ENCODE measurements at places on chromosomes 3 and 15. TPM values are rescaled to one million over a fixed set of nuclear protein-coding genes. Genes with fewer than 3 reads are reported as not detected.

BCL2A1 gene
- not detected for total RNA-seq

CD200 gene
- not detected for total RNA-seq

CDHR4 gene
- total RNA-seq, result 1.2 TPM

IL16 gene
- 0.43 TPM for total RNA-seq

GNAT1 gene
- total RNA-seq, result not detected

PPP1R14D gene
- not detected for total RNA-seq

GPR62 gene
- total RNA-seq, result not detected

GATM gene
- 0.54 TPM for total RNA-seq

LNP1 gene
- 6.0 TPM for total RNA-seq

SLC22A13 gene
- 2.6 TPM for total RNA-seq

POC1A gene
- 8.6 TPM for total RNA-seq

GOLGA8M gene
- total RNA-seq, result not detected

ANKRD63 gene
- total RNA-seq, result not detected

SCG3 gene
- not detected for total RNA-seq

RBP2 gene
- total RNA-seq, result not detected

C2CD4B gene
- total RNA-seq, result not detected

GALNT15 gene
- total RNA-seq, result not detected

RGMA gene
- total RNA-seq, result 0.11 TPM

SERINC4 gene
- total RNA-seq, result not detected

SEMA6D gene
- 37.7 TPM for total RNA-seq

GCSAM gene
- not detected for total RNA-seq

SEMA7A gene
- 177 TPM for total RNA-seq

CHRNA5 gene
- 1.2 TPM for total RNA-seq

SCN10A gene
- total RNA-seq, result not detected

IDH3A gene
- 14.9 TPM for total RNA-seq

TRIM42 gene
- total RNA-seq, result not detected

RYK gene
- 71.1 TPM for total RNA-seq

PIF1 gene
- 3.9 TPM for total RNA-seq

ACTC1 gene
- 0.11 TPM for total RNA-seq

SEMA3B gene
- total RNA-seq, result 14.9 TPM

BRK1 gene
- total RNA-seq, result 106 TPM

FGD5 gene
- not detected for total RNA-seq

CYP8B1 gene
- total RNA-seq, result not detected

NAALADL2 gene
- total RNA-seq, result 32.6 TPM

LRRC28 gene
- total RNA-seq, result 19.6 TPM

MAP2K5 gene
- total RNA-seq, result 12.6 TPM

CHRFAM7A gene
- total RNA-seq, result not detected

LRRN1 gene
- 0.79 TPM for total RNA-seq

GOLGA8S gene
- under 0.01 TPM for total RNA-seq

BFSP2 gene
- total RNA-seq, result not detected

P2RY14 gene
- total RNA-seq, result not detected

FAM81A gene
- total RNA-seq, result not detected

CFAP20DC gene
- 2.0 TPM for total RNA-seq
